ENCODE measurements at places on chromosomes 16 and 17.

DNA sequence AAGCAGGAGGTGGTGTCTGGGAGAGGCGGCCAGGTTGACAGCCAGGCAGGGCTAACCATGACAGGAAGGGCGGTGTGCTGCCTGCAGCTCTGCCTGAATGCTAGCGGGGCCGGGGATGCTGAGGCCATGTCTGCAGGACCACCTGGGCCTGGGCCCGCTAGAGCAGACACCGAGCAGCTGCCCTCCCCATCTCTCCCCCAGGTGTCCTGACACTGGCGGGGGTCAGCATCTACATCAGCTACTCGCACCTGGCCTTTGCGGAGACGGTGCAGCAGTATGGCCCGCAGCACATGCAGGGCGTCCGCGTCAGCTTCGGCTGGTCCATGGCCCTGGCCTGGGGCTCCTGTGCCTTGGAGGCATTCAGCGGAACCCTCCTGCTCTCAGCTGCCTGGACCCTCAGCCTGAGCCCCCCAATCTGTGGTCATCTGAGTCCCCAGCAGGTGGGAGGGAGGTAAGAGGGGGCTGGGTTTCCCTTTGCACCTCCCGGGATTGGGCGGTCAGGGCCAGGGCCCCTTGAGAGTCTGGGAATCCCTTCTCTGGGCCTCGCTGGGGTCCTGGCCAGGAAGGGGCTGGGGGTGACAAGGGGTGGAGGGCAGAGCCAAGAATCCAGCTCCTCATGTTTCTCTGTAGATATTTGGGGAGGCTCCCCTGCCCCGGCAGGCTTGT is 7.5 kb downstream of the TMEM235 start:
- no peak for DNase-seq

GRCh38 chr17:36934144-36934691 is 3.1 kb upstream of the LHX1 start:
- DNase-seq: no peak

GRCh38 chr17:43721537-43722268 is 36.9 kb downstream of the SOST start:
- no peak for DNase-seq

DNA sequence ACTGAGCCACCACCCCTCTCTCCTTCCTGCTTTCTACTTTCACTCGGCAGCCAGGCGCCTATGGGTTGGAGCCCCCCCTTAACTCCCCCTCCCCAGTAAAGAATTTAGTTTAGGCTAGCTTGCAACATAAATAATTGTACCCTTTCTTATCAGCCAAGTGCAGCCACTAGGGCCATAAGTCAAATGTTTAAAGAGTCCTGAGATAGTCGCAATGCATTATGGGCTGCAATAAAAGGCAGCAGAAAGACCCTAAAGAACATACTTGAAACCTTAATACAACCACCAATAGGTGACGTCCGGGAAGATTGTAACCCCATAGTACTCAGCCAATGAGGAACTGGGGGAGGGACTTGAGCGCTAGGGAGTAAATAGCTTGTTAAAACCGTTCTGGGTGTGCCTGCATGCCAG is 40.5 kb downstream of the C16orf82 start:
- no peak for DNase-seq

DNA sequence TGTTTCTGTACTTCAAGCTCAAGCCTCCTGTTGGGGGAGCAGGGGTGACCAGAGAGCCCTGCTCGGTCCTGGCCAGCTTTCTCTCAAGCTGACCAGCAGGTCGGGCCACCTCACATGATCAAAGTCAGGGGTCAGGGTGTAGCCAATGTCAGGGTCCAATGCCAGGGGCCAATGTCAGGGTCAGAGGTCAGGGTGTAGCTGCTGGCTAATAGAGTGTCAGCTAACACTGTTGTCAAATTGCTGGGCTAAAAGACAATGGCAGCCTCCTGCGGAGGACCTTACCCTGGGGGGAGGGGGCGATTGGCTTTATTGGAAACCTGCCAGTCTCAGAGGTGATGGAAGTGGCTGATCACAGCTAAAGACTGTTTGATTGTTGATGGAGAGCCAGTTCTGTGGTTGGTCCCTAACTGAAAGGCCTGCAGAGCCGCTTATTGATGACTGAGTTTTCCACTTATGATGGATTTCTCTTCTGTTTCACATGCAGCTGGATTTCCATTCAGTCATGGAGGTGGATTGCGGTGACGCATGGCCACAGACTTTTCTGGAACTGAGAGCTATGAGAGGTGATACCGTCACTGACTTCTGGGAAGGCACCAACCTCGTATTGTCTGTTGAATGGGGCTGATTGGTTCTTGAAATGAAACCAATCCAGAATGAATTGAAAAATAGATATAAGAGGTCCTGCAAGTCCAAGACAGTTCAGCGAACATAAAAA is 97.4 kb upstream of the ZFHX3 start:
- no peak for DNase-seq

- peak; percentile 14 for DNase-seq
Observed at GRCh38 chr17:62898239-62898864, 67.7 kb upstream of the TANC2 start.

DNA sequence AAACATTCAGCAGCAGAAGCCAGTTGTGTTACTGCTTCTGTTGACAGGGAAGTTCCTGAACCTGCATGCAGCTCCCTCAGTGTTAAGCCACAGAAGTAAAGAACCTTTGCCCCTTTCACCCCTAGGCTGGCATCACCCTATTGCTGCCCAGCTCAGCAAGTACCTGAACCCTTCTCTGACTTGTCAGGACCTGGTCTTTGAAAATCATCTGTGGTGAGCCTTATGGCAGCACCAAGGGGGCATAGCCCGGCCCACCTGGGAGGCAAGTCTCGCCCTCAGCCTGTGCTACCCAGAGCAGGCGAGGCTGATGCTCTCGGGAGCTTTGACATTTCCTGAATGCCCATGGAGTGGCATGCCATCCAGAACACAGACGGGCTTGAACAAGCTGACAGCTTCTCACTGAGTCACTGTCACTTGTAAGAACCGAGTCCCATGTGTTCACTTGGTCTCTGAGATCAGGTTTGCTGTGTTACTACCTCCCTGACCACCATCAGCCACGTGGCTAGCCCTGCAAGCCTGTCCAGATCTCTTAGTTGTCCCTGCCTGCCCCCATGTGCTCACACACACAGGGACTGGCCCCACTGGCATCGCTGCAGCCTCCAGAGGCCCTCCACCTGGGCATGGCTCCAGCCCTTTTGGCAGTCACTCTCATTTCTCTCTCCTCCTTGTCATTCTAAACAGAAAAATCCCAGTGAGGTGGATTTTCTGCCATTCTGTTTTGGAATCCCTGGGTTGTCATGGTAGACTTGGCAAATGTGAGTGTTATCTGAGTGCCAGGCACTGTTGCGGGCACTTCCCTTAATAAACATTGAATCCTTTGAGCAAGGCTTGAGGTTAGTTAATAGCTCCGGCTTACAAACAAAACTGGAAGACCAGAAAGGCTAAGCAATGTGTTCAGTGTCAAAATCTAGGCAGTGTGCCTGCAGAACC is 2.9 kb upstream of the CARMIL2 start:
- DNase-seq: peak; percentile 36

GRCh38 chr16:3358871-3359270 is 3.2 kb downstream of the OR2C1 start:
- no peak for DNase-seq

DNA sequence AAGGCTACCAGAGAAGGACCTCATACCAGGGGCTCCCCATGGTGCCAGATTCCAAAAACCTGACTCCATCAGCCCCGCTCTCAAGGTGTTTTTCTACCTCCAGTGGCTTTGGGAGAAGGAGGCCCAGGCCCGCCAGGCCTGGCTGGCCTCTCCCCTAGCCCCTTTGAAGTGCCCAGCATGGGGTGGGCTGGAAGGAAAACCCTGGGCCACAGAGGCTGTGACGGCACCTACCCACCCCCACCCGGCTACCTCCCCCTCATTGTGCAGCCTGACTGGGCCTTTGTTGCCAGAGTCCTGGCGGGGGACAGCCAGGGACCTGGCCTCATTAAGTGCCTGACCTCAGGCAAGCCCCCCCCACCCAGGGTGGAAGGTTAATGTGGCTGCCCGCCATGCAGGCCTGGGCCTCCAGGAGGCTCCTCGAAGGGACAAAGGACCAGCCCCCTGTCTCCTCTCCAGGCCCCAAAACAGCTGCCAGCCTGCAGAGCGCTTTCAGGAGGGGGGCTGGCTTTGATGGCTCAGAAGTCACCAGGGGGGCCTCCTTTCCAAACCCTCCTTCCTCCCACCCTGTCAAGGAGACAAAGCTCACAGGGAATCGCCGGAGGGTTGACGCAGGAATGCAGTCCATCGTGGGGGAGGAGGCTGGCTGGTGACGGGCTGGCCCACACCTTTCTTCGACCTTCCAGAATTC is 159.4 kb downstream of the ZNF423 start:
- no peak for DNase-seq

- no peak for DNase-seq
Observed at GRCh38 chr16:84380405-84380804, 12.1 kb downstream of the ATP2C2 start.

DNA sequence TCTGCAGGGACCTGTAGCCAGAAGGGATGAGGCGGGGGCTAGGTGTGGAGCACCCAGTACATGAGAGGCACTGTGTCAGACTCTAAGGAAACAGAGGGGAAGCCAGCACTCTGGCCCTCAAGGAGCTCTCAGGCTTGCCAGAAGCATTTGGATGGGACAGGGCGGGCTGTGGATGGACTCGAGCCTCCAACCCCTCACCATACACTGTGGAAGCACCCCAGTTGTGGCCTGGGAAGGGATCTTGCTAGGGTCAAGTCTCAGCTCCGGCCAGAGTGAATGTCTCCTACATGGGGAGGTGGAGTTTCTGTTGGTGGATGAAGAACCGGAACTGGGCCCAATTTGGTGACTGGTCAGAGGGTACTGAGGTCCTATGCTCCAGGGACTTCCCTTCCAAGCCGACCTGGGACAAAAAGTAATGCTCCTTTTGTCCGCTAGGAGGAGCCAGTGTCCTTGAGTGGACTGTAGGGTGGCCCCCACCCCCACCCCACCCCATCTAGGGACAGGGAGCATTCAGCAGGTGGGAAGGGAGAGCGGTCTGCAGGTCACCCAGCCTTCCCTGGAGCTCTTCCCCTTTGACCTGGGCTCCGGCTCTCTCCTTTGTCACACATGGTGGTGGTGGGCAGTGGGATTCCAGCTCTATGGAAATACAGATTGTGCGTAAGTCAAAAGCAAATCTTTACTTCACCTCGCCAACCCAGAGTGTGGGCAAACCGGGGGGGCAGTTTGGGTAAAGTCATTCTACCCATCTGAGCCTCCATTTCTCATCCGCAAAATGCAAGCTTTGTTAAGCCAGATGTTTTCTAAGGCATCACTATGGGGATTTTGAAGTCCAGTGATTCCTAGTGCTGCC is 20.4 kb upstream of the PHB1 start:
- peak; percentile 72 for DNase-seq

GRCh38 chr17:62648956-62649294 is 21.5 kb downstream of the MRC2 start:
- DNase-seq: no peak

DNA sequence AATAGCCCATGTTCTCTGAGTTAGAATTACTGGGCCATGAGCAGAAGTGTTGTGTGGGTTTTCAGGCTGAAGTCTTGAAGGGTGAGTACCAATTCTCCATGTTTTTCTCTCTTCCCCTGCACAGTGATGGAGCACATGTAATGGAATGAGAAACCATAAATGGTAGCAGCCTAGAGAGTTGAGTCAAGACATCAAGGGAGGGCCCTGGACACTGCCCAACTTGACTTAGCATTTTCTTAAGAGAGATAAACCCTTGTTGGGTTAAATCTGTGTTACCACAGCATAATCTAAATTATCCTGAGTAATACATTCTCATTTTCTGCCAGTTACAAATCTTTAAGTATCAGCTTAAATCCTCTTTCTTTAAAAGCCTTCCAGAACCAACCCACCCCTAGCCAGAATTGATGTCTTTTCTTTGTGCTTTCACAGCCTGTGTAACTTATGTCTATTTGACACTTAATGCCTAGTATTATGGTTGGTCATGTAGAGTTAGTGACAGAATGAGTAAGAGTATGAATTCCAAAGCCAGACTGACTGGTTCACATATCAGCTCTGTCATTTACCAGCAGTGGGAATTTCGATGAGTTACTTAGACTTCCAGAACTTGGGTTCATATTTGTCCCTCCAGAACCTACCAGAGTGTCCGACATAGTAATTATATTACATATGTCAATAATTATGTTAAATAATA is 27.0 kb upstream of the RGS9 start:
- no peak for DNase-seq

DNA sequence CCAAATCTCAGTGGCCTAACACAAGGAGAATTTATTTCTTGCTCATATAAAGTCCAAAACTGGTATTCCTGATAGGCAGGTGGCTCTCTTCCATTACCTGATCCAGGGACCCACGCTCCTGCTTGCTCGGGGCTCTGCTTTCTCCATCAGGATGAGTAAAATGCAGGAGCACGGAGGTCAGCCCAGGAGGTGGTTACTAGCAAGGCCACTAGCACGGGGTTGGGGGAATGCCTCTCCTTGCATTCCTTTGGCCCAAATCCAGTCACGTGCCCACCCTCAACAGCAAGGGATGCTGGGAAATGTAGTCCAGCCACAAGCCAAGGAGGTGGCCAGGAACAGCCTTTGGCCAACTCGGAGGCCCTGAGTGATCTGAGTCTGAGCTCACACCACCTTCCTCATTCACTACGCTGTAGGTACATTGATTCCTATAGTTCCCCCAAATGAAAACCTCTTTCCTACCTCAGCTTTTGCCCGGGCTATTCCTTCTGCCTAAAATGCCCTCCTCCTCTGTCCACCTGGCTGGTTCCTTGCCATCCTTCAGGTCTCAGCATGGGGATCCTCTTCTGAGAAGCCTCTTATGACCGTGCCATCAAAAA is 38.3 kb upstream of the HAPSTR1 start:
- DNase-seq: peak; percentile 85

DNA sequence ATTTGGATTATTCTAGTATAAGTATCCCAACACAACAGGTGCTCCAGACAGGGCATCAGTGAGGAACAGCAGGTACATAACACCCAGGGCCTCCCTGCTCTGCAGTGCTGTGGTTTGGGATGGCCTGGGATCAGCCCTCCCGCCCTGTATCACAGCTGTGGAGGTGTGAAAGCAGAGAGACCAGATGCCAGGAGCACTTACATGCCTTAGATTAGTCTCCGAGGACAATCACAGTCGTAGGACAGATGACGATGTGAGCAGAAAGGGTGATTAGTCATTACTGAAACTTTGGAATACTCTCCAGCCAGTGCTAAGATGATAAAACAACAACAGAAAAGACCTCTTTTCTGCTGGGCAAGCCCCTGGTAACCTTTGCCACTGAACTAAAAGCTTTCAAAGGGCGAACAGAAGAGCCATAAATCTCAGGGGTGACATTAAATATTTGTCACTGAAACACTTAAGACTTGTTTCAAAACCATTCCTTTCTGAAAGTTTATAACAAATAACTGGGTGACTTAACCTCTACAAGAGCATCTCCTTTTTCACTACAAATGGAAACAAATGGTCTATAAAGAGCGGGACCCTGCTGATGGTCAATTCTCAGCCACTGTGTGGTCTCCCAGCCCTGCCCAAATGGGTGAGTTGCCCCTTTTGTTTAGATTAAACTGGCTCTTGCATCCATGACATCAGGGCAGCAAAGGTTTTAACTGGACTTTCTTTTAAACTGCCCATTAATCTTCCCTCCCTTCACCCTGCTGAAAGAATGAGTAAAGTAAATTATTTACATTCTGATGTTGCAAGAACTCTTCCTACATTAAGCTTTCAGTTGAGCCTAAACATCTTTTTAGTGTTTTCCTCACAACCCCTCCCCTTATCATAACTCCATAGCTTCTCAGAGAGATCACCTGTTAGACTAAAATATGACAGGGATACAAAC is 183.1 kb upstream of the COX10 start:
- no peak for DNase-seq

- DNase-seq: no peak
Observed at GRCh38 chr16:80034469-80034826, 433.9 kb upstream of the MAF start.

Measured in dermis blood vessel endothelial cell (primary cell).